Head of caudate nucleus (tissue), 42 donors: ENCODE measurements at places on chromosomes 4 and X.
A peak's percentile ranks its signal among the peaks of the same experiment; 100 is the strongest.

GRCh38 chr4:148273501-148273986, 168.7 kb downstream of the NR3C2 start:
- DNase-seq = no peak

GRCh38 chrX:117743469-117744251, 372.9 kb downstream of the KLHL13 start:
- DNase-seq = no peak

- peak; percentile 61 for DNase-seq
Observed at GRCh38 chr4:139656614-139657486, 8.8 kb upstream of the MGST2 start.

GRCh38 chrX:137565921-137566745, at the start of gene ZIC3:
ZIC3 (plus strand) TSS chrX:137566127; CDS start chrX:137566692, 565 bp downstream.
- DNase-seq = peak; percentile 72

DNA sequence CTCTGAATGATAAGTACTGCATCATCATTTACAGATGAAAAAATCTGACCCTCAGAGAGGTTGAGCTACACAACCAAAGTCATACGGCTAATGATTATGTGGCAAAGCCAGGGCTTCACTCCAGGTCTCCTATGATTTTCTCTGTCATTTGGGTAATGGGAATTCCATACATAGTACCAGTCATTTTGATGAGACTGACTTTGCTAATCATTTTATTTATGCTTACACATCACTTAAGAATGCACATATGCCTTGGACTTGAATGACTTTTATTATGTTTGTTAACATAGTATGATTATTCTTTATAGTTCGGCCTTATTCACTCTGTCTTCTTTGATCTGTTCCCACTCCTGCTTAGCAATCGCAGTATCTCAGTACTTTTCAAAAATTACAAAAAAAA, 255.1 kb upstream of the GPRIN3 start:
- DNase-seq = no peak

DNA sequence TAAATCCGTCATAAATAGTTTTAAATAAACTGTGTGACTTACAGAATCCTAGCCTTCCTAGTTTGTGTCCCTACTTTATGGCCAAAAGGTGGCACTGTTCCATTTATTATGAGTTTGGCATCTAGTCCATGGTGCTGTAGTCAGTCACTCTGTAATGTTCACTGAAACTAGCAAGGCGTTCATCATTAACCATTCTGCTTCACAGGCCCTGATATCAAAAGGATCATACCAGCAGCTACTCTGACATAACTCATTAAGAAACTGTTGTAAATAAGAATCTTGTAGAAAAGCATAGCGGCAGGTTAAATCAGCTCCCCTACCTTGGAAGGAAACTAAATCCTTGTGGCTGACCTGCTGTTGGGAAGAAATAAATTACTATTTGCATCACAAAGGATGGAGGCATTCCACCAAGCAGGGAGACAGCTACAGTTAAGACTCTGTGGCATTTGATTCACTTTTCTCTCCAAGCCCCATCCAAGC, 919.6 kb upstream of the DIAPH2 start:
- DNase-seq = no peak

DNA sequence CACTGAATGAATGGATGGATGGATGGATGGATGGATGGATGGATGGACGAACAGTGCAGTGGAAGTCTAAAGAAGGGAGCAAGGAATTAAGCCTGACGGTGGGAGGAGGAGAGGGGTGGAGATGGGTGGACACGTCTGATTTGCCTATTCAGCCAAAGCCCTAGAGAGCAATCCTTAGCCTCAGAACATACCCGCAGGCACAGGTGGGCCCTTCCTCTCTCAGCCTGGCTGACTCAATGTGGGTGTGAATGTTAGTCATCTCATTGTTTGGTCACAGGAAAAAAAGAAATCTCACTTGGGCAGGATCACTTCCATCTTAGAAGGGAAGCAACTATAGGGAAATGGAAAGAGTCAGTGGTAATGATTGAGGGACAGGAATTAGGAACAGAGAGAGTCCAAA, 165.9 kb downstream of the PJA1 start:
- DNase-seq = no peak

DNA sequence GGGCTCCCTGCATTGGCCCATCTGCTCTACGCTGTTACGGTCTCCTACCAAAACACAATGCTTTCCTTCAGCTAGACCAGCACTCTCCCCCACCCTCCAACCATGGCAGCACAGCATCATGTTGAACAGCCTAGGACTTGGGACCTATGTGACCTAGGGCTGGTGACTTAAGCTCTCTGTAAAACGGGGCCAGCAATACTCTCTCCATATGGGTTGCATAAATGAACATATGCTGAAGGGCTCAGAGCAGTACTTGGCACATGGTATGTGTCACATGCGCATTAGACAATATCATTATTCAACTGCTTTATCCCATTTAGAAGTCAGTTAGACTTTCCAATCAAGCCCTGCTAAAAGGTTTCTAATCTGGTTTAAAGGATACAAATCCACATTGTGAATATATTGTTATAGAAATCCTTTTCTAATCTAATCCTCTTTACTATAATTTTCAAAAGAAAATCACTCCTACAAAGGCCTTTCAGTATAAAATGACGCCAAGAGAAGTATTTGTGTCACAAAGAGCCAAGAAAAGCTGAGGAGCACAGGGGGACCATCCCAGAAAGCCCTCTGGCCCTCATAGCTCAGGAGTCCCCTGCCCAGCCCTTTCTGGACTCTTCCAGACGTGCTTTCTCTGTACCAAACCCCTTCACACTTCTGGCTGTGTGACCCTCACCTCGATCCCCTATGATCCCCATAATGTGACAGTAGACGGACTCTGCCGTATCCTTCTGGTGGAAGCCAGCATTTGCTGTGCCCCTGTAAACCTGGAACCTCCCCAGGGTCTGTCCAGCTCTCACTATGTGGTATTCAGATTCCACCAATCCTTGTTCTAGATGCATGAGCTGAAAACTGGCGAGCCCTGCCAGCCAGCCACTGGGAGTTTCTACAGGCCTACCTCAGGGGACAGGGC, 42.3 kb downstream of the NSG1 start:
- DNase-seq = peak; percentile 30

DNA sequence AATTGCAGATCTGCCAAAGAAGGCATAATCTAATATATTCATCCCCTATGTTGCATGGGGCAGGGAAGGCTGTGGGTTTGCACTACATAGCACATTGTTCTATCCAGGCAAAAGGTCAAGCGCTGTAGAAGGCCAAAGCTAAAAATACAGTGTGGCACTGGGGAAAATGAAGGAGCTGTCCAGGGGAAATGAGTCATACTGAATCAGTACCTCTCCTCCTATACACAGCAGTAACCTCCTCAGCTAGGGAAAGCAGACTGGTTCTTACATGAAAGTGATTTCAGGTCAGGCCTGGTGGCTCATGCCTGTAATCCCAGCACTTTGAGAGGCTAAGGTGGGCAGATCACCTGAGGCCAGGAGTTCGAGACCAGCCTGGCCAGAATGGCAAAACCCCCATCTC, 31.0 kb upstream of the SLC25A4 start:
- no peak for DNase-seq

- DNase-seq = no peak
Observed at GRCh38 chrX:47745416-47745815, 86.4 kb upstream of the UXT start.

GRCh38 chrX:49174723-49175122, 3.0 kb downstream of the PLP2 start:
- no peak for DNase-seq

- DNase-seq = no peak
Observed at GRCh38 chrX:53235566-53235965, 10.6 kb upstream of the KDM5C start.

DNA sequence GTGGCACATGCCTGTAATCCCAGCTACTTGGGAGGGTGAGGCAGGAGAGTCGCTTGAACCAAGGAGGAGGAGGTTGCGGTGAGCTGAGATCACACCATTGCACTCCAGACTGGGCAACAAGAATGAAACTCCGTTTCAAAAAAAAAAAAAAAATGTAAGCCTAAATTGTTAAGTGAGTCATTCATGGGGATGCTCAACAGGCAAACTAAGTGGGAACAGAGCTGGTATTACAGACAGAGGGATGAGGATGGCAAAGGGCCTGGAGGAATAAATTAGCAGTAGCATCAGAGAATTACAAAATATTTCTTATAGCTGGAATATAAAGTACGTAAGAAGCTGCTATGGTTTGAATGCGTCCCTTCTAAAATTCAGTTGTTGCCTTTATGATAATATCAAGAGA, 43.4 kb upstream of the OGT start:
- DNase-seq = no peak

DNA sequence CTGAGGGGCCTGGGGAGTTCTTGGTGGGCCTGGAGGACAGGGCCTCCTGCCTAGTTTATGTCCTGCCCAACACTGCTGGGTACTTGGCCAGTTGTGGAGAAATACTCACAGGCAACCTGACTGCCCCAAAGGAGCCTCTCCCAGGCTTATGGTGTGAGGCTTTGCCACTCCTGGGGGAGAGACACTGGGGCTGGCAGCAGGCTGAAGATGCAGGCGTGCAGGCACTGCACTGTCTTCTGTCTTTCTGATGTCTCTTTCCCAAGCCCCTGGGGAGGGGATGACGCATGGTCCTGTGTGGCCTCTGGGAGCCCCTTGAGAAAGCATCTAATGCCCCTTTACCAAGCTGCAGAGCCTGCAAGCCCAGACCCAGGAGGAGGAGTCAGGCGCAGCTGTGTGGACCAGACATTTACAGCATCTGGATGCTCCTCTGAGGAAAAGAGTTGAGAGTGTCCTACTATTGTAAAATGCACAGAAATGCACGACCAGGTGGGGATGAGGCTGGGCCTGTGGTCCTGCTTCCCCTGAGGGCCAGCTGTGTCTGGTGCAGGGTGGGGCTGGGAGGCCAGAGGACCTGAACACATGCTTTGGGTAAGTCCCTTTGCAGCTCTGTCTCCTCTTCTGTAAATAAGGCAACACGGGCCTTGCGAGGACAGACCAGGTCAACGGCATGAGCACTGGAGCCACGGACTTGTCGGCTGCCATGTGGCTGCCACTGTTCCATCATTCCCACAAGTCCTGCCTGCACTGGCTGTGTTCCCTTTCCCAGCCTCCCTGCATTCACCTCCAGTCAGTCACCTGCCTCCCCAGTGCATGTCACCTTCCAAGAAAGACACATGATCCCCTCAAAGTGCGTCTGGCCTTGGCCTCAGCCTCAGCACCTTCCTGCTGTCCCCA, 8.4 kb downstream of the TMEM271 start:
- no peak for DNase-seq

DNA sequence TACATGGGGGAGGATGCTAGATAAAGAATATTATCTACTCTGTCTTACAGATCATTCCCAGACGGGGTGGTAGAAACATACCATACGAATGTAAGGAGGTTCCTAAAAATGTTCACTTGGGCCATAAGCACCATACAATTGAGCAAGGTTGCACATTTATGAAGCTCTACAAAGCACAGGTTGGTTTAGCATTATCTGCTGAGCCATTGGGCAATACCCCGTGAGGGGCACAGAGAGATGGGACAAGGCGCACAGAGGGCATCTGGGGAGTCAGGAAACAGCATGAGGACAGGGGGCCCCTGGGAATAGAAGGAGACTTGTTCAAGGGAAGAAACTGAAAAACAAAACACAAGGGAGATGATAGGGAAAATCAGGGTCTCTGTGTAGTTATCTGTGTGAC, 305.3 kb downstream of the TRIML1 start:
- no peak for DNase-seq

DNA sequence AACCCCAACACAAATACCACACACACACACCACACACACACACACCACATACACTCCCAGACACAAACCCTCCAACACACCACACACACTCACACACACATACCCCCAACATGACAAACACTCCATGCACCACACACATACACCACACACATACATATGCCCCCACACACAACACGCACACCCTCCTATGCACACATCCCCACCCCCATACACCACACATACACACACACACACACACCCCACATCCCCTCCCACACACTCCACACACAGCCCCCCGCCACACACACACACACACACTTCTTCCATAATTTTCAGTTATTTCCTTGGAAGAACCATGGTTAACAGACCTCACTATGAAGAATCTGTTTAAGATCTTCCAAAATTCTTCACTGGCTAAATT, 173.5 kb upstream of the KCNIP4 start:
- DNase-seq = no peak

GRCh38 chrX:15853586-15854079, 980 bp downstream of the AP1S2 start:
- DNase-seq = no peak

- DNase-seq = no peak
Observed at GRCh38 chrX:9832811-9833210, 46.6 kb downstream of the SHROOM2 start.

DNA sequence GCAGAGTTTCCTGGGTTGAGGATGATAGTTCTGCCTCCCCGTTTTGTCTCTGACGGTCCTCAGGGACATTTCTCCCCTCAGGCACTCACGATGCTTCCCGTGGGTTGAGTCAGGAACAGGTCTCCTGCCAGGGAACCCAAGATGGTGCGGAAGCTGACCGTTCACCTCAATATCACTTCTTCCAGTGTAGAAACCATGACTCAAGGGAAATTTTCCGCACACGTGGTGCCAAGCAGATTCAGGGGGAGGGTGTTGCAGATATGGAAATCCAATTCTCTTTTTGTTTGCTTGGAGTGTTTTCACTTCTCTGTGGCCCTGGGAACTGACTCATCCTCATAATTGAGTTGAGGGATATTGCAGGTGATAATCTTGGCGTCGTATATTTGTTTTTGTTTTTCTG, 46.7 kb downstream of the CXorf49B start:
- no peak for DNase-seq

- no peak for DNase-seq
Observed at GRCh38 chr4:21451032-21451431, 497.5 kb downstream of the KCNIP4 start.

- DNase-seq = no peak
Observed at GRCh38 chrX:107701493-107702121, 73.3 kb downstream of the PRPS1 start.
